Stimulated activated CD8-positive, alpha-beta memory T cell treated with anti-CD3 and anti-CD28 coated beads, Interleukin-4, amount 100 ng/mL, for 4 hours (primary cell): ENCODE measurements at places on chromosomes 1 and 21.

GRCh38 chr1:208985231-208985630 is 598.3 kb upstream of the CAMK1G start:
- DNase-seq: no peak

DNA sequence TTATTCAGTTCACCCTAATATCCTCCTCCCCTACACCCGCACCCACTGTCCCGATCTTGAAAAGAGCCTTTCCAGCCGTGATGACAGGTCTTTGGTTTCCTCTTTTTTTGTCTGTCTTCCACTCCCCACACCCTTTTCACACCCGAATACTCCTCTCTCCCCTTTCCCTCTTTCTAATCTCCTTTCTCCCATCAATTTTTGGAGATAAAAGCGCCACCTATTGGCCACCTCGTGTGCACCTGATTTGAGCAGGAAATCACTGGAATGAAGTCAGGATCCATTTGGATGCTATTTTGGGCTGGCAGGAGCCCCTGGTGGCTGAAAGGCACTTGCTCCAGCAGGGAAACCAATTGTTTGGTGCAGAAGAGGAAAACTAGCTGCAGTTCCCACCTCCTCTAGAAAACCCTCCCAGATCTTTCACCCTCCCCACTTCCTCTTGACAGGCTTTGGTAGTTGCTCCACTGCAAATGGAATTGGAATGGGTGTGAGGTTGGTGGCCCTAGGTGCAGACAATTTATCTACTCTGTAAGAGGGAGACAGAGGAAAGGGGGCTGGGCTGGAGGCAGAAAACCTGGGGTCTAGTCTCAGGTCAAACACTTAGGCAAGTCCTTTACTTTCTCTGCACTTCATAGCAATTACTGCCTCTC is 8.4 kb downstream of the FOXE3 start:
- DNase-seq: no peak

DNA sequence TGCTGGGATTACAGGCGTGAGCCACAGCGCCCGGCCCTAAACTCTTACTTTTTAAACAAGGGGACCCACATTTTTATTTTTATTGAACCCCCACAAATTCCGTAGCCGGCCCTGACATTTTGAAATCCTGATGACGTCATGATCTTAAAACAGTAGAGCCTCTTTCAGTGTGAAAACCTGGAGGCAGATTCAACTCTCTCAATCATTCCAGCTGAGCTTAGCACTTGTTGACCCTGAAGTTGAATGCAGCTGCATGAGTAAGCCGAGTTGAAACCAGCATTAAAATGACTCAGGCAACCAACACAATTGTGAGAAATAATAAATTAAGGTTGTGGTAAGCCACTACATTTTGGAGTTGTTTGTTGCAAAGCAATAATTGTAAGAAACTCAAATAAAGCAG is 93.9 kb upstream of the ADGRL4 start:
- no peak for DNase-seq

GRCh38 chr21:19123053-19123452 is 719.5 kb upstream of the TMPRSS15 start:
- no peak for DNase-seq

- DNase-seq: no peak
Observed at GRCh38 chr1:192903142-192903541, 94.3 kb downstream of the RGS2 start.

GRCh38 chr1:55039342-55040082 is at the start of gene PCSK9:
PCSK9 (plus strand) TSS chr1:55039548; CDS start chr1:55039838, 290 bp downstream.
- DNase-seq: no peak
